Stimulated activated CD4-positive, alpha-beta T cell treated with anti-CD3 and anti-CD28 coated beads, Interleukin-2, amount 100 ng/mL, for 4 hours (primary cell): ENCODE measurements at places on chromosomes 3 and 15.

DNA sequence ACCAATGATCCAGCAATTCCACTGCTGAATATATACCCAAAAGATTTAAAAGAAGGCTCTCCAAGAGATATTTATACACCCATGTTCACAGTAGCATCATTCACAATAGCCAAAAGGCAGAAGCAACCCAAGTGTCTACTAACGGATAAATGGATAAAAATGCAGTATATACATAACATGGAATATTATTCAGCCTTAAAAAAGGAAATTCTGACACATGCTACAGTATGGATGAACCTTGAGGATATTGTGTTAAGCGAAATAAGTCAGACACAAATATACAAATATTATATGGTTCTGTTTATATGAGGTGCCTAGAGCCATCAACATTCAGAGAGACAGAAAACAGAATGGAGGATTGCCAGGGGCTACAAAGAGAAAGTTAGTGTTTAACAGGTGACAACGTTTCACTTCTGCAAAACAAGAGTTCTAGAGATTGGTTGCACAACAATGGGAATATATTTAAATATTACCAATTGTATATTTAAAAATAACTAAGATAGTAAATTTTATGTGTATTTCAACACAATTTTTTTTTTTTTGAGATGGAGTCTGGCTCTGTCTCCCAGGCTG is 69.4 kb downstream of the STAG1 start:
- no peak for DNase-seq

- DNase-seq = peak; percentile 26
These were observed at the start of gene ENTPD3 for GRCh38 chr3:40387001-40387894. ENTPD3 (plus strand) TSS chr3:40387184; CDS start chr3:40388058, 874 bp downstream.

DNA sequence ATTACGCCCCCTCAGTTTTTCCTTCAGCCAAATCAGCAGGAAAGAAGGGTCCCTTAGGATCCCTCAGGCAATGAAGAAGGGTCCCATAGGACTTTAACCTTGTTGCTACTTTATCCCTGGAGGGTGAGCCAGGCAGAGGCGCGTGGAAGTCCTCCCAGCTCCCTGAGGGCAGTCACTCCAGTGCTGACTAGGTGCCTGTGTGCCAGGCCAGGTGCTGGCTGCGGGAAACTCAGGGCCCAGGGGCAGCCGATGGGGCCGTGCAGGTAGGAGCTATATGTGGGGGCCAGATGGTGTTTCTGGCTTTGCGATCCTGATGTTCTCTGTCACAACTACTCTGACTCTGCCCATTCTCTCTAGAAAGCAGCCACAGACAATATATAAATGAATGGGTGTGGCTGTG is 42.8 kb upstream of the IQSEC1 start:
- no peak for DNase-seq

DNA sequence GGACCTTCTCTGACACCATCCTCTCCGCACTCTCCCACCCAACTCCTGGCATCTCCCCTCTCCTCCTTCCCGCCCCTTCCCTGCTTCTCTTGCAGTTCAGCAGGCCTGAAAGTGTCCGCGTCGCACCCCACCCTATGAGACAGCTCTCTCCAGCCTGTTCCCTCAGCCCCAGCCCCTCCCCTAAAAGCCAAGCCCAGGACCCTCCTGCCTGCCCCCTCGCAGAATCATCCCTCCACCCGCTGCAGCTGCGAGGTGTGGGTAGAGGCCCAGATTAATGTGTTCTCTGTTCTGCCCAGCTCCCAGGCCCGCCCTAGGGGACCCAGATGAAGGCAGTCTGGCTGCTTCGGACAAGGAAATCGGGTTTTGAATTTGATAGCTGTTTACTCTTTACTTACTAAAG is 410 bp downstream of the PRR23E start:
- no peak for DNase-seq

DNA sequence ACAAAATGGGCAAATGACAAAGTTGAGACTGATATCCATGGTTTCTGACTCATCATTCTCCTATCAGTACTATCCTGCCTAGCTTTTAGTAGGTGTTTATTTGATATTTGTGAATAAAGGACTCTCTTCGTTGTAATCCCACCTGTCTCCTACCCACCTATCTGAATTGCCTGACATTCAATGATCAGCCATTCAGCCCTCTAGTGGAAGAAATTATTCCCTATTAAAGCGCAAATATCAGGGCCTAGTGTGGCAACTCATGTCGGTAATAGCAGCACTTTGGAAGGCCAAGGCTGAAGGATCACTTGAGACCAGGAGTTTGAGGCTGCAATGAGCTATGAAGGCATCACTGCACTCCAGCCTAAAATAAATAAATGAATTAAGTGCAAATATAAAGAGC is 195.7 kb upstream of the SETMAR start:
- DNase-seq = no peak

DNA sequence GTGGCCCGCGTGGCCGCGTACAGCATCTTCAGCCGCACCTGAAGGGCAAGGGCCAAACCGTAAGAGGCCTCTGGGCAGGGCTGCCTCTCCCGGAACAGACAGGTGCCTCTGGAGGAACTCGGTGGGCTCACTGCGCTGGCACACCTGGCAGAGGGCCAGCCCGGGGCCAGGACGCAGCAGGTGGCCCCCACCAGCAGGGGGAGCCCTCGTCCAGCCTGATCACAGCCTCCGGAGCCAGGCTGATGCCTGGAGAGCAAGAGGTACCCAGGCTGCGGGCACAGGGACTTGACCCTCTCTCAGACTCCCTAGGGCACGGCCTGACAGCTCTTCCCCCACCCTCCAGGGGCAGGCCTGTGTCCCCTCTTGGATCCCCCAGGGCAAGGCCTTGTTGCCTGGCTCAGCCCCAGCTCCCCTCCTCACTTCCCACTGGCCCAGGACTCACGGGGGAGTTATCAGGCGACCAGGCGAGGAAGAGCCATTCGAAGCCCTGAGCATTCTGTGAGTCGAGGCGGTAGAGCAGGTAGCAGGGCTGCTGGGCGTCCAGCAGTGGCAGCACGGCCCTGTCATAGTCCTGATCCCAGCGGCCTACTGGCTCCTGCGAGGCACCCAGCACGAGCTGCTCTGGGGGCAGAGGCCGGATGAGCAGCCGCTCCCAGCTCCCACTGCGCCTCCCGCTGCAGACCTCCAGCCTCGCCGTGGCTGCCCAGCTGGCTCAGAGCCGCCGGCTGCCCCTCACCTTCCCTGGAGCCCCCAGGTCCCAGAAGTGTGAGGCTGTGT is 6.2 kb upstream of the TLR9 start:
- DNase-seq = peak; percentile 82

DNA sequence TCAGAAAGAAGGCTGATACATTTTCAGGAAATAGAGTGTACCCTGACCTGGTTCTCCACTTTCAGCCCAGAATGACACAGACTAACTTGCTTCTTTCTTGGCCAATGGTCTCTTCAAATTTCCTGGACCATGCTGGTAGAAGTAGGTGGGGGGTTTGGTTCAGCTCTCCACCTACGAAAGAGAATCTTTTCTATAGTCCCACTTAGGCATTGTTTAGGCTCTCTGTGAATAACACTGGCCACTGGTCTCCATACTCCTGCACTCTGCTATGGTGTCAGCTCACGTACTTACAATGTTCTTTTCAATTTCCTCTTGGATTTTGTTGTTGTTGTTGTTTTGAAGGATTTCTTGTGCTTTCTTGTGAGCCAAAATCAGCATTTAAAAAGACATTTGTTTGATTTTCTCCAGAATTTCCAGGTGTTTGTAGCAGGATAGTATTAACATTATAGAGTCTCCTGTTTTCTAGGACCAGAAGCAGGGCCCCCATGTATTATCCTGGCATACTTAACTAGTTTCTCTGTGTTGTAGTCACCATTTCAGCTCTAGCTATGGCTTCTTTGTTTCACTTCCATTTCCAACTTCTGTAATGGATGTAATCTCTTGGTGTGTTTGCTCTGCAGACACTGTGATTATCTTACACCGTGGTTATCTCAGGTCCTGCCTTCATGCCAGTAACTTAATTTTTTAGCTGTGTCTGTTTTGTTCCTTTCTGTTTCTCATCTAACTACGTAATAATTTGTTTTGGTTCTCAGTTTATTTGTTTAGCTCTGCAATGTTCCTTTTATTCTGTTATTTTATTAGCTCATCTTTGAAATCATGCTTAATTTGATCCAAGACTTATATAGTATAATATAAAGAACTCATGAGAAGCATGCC is 61.4 kb downstream of the CHRNA7 start:
- DNase-seq = no peak

GRCh38 chr3:128068156-128068620 is 16.0 kb downstream of the SEC61A1 start:
- DNase-seq = no peak

- no peak for DNase-seq
These were observed 184.5 kb downstream of the FHIT start for GRCh38 chr3:61066800-61067199.

DNA sequence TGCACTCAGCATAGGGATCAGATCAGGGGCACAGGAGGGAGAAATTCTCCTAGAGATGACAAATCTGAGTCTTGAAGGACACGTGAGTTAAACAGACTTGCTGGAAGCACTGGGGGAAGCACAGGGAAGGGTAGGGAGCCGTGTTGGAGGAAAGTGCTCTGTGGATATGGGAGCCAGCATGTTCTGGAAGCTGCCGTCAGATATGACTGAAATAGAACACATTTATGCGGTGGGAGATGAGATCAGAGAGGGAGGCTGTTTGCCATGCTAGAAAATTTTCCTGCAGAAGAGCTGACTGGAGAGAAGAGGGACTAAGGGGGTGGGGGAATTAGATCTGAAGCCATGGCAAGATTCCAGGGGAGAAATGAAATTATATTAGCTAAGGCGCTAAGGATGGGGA is 1.8 kb downstream of the TAMM41 start:
- no peak for DNase-seq

DNA sequence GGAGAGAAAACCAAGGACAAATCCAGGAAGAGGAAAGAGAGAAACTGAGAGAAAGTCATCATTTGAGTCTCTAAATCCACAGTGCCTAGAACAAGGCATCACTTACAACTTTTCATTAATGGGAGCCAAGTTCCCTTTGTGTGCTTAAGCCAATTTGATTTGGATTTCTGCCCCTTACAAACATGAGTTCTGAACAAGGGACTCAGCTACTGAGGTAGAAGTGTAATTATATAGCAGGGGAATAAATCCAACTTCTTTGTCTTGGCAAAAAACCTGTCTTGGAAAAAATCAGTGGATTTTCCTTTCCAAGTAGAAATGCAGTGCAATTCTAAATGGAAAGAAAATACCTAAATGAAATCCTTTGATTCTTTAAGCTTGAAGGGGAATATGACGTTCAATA is 307.2 kb upstream of the CNTN3 start:
- DNase-seq = no peak

DNA sequence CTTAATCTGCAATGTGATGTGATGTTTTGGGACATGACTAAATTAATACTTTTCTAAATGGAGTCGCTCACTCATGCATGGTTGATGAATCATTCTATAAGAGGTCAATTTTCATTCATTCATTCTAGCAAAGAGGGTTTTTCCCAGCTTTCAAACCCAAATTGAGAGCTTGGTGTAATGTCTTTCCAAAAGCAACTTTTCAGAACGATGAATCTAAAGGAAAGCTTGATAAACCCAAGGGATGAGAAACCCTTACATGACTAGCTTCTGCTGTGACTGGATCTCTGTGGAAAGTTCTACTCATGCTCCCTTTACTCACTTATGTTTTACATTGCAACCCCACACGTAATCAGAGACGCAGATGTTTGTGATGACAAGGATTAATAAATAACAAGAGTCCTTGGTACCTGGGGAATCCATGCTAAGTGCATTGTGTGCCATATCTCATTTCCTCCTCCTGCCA is 47.7 kb downstream of the PDZRN3 start:
- no peak for DNase-seq

GRCh38 chr15:33027306-33028035 is 167.0 kb downstream of the FMN1 start:
- no peak for DNase-seq

GRCh38 chr3:182979103-182979673 is 1.1 kb downstream of the DCUN1D1 start:
- DNase-seq = no peak

DNA sequence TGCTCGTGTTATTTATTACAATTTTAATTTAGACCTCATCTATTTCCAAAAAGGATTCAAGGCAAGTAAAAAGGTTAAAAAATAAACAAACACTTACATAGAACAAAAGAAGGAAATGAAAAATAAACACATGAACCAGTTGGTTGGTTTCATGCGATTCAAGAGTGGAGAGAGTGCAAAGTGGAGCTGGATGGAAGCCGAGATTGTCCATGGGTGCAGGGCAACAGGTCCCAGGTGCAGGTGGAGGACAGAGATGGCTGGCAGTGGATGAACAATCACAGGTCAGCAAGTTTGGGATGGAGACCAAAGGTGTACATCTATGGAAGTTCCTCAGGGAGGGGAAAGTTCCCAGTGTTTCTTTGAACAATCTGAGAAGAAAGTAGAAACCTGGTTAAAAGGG is 11.6 kb upstream of the SEMA5B start:
- DNase-seq = no peak

DNA sequence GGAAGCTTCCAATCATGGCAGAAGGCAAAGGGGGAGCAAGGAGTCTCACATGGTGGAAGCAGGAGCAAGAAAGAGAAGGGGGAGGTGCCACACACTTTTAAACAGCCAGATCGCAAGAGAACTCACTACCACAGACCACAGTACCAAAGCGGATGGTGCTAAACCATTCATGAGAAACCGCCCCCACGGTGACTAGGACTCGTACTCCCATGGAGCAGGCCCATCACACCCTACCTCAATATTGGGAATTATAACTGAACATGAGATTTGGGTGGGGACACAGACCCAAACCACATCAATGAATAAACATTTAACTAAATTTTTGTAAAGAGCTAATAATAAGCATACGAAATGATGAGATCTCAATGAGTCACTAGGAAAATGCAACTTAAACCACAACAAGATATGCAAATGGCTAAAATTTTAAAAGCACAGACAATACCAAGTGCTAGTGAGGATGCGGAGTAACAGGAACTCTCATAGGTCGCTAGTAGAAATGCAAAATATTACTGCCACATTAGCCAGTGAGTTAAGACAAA is 10.0 kb downstream of the MRPS25 start:
- DNase-seq = peak; percentile 27

DNA sequence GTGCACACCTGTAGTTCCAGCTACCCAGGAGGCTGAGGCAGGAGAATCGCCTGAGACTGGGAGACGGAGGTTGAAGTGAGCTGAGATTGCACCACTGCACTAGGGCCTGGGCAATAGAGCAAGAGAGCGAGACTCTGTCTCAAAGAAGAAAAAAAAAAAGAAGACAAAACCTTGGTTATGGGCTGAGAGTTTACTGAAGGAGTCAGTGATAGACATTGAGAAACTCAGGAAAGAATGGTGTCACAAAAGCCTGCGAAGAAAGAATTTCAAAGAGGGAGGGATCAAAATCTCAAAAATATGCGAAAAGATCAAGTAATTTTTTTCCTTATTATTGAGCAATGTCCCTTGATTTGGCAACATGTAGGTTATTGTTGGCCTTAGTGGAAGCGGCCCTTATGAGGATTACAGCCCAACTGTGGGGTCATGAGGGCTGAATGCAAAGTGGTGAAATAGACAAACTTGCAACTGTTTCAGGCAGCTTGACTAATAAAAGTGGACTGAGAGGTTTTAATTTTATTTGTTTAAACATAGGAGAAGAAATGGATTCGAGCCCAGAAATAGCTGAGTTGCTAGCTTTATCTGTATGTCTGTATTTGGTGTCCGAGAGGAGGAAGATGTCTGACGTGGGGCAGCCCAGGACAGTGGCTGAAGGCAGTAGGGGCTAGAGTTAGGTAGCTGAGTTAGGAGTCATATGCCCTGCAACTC is 18.8 kb upstream of the CELF6 start:
- no peak for DNase-seq

- DNase-seq = no peak
These were observed 24.0 kb upstream of the TLE3 start for GRCh38 chr15:70121624-70122302.
